ENCODE measurements at places on chromosomes 2 and 18.

GRCh38 chr18:53534203-53534602 is 690.3 kb downstream of the MBD2 start:
- no peak for DNase-seq

GRCh38 chr2:239621611-239622010 is 220.8 kb upstream of the HDAC4 start:
- DNase-seq, result no peak

GRCh38 chr2:46239847-46240181 is 57.4 kb upstream of the EPAS1 start:
- no peak for DNase-seq

DNA sequence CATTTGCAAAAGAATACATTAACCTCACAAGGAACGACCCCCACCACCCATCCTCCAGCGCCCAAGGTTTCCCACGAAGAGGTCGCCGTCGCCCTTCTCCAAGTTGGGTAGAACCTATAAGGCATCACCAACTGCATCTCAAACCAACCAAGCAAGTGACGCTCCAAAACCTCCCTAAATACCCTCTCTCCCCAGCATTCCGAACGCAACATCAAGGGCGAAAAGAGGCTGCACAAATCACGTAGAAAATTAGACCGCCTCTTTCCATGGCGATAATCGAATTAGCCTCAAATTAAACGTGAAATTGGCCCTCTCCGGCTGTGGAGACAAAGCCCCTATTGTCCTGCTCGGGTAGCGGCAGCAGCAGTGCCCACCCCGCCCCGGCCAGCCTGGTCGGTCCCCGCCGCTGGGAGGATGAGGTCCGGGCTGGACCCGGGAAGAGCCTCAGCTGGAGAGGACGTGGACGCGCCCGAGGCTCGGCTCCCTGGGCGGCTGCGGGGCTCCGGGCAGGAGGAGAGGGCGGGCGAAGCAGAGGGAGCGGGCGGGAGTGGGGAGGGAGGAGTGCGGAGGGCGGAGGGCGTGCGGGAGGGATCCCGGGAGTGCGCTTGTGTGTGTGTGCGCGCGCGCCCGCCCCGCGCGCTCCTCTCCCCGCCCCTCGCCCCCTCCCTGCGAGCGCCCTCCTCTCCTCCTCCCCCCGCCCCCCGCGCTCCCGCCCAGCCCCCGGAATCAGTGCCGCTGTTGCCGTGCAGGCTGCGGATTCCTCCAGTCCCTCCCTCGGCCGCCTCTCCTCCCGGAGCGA is at the start of gene SPTBN1:
Gene SPTBN1, plus strand, starts transcription at position 765 of the 799 bp plus-strand sequence. CDS start 70,092 bp downstream, outside the sequence.
- peak; percentile 85 for DNase-seq

GRCh38 chr2:162928356-162928755 is 89.8 kb upstream of the KCNH7 start:
- peak; percentile 9 for DNase-seq

GRCh38 chr2:42105330-42106256 is 57.8 kb downstream of the PKDCC start:
- DNase-seq, result no peak

GRCh38 chr2:212968284-212969081 is 182.9 kb downstream of the IKZF2 start:
- DNase-seq, result no peak

GRCh38 chr2:109254174-109254904 is 125.3 kb downstream of the SH3RF3 start:
- DNase-seq, result no peak

GRCh38 chr2:6011921-6012320 is 319.7 kb downstream of the SOX11 start:
- DNase-seq, result no peak

- no peak for DNase-seq
Measured at GRCh38 chr2:27019459-27019858, 13.3 kb upstream of the TMEM214 start.

DNA sequence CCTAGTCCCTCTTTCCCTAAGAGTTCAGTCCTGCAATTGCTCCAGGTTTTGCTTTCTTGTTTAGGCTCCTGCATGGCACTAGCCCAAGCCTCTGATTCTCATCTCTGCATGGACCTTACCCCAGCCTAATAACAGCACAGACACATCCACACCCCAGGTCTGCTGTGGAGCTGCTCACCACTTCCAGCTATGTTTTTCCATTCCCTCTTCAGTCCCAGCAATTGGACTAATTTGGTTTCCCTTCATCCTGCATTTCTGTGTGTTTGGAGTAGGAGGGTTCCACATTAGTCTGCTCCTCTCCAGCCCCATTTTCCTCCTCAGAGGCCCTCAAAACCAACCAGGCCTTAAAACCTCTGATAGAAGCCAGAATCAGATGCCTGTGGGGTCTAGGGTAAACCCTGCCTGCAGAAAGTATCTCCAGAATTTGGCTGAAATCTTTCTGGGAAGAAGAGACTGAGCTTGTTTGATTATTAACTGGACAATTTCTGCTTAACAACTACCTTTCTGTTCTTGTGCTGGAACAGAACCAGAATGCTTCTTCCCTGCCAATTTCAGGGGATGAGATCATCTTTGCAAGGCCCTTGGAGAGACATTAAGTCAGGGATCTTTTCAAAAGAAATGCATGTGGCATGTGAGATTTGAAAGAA is 95.9 kb downstream of the GFPT1 start:
- DNase-seq, result no peak
